T-helper 2 cell treated with Interferon-gamma antibody and Interleukin-4, amounts not matched to agents 5 μg/mL and 100 μg/mL, for 36 hours (primary cell): ENCODE measurements at places on chromosomes 1 and 21.
A peak's percentile ranks its signal among the peaks of the same experiment; 100 is the strongest.

DNA sequence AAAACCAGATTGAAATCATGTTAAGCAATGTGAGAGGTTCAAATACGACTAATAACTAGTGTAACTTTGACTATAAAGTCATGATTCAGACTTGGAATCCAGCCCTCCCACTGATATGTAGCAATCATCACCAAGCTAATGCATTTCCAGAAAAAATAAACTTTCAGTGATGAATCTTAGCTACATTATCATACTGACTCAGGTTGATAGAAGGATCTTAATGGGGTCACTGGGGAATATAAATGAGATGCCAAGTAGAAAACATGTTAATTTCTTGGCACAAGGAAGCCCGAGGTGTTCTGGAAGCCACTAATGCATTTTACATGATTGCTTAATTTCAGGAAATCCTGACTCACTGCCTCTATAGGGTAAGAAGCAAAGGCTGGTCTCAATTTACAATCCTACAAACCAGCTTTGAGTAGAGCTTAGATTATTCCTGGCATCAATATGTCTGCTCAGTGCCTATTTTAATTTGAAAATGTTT lies 67.7 kb downstream of the SELENOF start:
- no peak for DNase-seq

- DNase-seq, result no peak
Observed at GRCh38 chr1:39081271-39082009, 55.3 kb downstream of the NDUFS5 start.

DNA sequence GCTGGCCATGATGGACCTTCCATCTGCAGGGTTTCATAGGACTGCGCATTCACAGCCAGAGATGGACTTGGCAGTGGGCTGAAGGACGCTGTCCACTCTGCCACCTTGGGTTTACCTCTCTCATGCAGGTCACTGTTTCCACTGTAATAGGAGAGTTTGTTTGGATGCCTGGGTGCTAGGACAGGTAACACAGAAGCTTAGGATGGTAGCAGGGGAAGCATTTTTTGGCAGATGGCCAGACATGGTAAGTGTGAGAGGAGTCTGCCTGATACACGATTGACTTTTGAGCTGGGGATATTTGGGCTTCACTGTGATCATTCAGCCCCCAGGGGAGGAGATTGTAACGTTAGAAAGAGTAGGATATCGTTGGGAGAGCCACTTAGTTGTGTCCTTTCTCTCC lies 11.8 kb downstream of the PSEN2 start:
- DNase-seq, result no peak

GRCh38 chr1:192920412-192920811 lies 111.6 kb downstream of the RGS2 start:
- no peak for DNase-seq

- no peak for DNase-seq
Observed at GRCh38 chr1:220157738-220158137, 63.8 kb downstream of the IARS2 start.

DNA sequence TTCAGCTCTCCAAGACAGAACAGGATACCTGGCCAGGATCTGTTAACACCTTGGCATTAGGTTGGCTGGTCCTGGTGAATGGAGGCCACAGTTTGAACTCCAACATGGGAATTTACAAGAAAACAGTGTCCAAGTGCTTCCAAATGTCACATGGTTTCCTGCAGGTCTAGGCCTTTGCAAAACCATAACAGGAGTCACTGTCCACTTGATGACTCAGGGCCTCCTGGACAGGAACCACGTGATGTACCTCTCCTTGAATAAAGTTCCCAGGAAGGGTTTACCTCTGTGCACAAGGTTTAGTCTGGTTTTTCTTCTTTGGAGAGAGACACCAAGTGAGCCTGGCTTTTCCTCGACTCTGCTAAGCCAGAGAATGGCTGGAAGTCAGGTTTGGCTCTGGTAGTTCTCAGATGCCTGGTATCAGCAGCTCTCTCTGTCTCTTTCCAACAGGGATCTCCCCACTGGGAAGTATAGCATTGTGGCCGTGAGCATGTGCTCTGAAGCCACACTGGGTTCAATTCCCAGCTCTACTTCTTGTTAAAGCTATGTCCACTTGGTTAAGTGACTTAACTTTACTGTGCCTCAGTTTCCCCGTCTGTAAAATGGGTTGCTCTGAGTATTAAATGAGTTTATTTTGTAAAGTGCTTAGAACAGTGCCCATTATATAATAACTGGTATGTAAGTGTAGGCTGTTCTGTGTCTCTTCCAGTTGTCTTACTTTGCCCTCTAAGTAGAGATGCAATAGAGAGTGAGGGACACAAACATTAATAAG lies 27.3 kb upstream of the TMEM61 start:
- DNase-seq, result no peak

GRCh38 chr1:94693029-94693428 lies 127.1 kb upstream of the SLC44A3 start:
- no peak for DNase-seq

- no peak for DNase-seq
Observed at GRCh38 chr1:228280961-228281591, 73.2 kb downstream of the OBSCN start.

DNA sequence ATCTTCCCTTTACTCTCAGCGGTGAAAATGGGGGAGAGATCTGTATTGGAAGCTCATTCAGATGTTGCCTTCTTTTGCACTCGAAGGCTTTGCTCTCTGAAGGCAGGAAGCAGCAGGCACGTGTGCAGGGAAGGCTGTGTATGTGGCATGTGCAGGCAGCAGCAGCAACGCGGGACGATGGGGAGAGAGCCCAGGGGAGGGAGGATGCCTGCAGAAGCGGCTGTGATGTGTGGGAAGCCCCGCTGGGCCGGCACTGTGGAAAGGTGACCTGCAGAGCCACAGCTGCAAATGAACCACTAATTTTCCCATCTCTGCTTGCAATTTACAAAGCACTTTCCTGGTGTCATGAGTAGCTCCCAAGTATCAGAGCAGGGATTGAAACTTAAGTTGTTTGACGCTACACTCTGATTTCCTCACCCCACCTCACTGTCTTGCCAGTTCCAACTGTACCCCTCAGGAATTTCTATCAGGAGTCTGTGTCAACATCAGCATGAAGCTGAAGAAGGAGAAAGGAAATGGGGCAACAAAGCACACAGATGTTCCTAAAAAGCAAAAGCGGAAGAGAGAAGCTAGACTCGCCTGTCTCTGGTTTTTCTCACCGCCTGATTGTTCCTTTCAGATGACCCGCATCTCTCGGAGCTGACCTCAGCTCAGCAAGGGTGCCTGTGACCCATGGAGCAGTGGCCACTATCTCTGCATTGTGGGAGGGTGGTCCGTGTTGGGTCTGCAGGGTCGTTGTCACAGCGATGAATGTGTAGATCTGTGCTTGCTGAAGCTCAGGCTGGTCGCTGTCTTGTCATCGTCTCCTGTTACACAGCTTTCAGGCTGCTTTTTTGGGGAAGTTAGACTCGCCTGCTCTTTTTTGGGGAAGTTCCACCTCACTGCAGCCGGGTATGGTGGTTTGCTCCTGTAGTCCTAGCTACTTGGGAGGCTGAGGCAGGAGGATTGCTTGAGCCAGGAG lies 156.1 kb downstream of the KIF26B start:
- DNase-seq, result no peak

DNA sequence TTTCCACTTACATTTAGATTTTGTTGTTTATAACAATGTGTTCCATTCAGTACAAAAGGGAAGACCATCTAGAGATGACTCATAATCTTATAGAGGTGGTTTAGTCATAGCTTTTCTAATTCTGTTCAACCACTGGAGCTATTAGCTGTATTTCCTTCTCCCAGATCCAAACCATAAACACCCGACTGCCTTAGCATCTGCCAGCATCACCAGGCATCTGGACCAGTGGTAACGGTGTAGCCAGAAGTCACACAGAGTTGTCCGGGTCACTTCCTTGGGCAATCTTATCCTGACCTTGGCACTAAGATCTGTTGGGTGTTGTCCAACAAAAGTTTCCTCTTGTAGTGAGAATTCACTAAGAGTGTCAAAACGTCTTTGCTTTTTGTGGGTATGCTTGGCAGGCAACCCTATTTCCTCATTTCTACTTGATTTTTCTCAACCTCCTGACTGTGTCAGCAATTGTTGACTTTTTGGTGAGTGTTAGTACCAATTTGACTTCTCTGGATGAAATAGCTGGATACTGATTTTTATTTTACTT lies 372.1 kb upstream of the B3GALT2 start:
- DNase-seq, result peak; percentile 8

DNA sequence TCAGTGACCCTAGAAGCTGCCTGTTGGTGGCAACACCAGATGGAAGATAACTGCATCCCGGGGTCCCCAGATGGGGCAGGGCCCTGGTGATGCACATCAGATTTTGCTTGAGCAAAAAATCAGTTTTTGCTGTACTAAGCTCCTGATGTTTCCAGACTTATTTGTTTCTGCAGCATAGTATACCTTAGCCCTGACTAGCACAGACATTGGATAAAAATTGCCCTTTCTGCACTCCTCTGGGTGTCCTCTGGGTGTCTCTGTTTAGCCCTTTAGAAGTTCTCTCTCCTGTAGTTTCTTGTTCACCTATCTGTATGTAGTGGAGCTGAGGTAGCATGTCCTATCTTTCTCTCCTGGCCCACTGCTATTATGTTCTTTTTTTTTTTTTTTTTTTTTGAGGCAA lies 30.3 kb upstream of the PLA2G2C start:
- no peak for DNase-seq

DNA sequence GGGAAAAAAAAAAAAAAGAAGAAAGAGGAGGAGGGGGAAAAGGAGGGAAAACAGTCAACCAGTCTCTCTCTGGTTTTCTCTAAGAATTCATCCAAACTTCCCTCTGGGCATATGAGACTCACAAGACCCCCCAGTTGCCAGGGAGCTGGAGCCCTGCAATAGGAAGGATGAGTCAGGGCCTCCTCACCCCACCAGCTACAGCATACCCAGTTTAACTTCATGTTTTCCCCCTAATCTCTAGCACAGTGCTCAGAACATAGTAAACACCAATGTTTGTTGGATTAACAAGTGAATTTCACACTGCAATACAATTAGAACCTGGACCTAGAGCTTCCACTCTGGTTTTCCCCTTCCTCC lies 7.8 kb downstream of the F11R start:
- DNase-seq, result no peak

GRCh38 chr1:166838766-166839599 lies at the start of gene POGK:
Gene POGK, plus strand, starts transcription at chr1:166839475. Its CDS starts 1,482 bp downstream, at chr1:166840957.
- peak; percentile 91 for DNase-seq

GRCh38 chr1:46001081-46001785 lies 131.2 kb downstream of the PIK3R3 start:
- no peak for DNase-seq

- DNase-seq, result no peak
Observed at GRCh38 chr1:239049571-239049970, 336.8 kb upstream of the CHRM3 start.
